ENCODE measurements at places on chromosomes 5 and 9.

DNA sequence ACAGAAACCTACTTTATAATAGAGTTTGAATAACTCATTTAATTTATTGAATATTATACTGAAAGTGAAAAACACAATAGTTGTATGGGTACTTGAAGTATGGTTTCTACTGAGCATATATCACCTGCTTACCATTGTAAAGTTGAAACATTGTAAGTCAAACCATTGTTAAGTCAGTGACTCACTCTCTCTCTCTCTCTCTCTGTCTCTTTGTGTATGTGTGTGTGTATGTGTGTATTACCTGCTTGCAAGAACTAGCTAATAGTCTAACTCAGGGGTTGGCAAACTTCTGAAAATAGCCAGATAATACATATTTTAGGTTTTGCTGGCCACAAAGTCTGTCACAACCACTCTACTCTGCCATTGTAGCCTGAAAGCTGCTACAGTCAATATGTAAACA, 564.3 kb upstream of the ZNF608 start:
- no peak for DNase-seq

DNA sequence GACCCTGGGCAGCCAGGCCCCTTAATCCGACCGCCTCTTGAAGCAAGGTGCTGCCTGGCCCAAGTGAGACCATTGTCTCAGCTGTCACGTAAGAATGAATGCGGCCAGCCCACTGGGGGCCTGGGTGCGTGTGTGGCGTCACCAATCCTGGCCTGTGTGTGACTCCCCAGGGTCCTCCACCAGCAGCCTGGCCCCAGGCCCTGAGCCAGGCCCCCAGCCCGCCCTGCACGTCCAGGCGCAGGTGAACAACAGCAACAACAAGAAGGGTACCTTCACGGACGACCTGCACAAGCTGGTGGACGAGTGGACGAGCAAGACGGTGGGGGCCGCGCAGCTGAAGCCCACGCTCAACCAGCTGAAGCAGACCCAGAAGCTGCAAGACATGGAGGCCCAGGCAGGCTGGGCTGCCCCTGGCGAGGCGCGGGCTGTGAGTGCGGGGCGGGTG, 124.2 kb downstream of the WNK2 start:
- DNase-seq = no peak

DNA sequence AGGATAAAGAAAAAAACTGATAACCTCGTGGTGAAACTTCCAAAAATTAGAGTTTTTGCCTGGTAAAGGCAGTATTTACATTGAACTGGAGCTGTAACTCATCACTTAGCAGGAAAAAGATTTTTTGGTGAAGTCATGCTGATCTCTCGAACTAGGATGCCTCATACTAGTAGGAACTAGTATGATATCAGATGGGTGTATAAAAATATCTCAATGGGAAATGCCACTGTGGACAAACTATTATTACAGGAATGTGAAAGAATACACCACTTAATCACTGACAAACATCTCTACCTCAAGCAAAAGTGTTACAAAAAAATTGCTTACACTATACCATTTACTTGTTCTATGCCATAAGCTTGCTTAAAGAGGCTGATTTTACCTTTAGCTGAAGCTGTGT, 28.4 kb downstream of the RFX3 start:
- DNase-seq = no peak

DNA sequence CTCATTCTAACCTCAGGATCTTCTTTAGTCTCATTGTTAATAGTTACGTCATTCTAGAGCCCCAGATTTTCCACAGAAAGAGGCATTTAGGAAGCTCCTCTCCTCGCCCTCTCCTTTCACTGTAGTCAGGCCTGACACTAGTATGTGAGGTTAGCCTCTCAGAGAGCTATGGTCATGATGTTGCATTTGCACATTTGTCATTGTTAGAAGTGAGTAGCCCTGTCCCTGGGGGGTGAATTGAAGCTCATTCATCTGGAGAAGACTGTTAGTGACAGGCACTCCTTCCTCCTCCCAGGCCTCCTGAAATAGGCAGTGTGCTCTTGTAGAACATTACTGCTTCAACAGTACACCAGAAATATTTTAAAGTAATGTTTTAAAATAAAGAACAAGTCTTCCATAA, 26.6 kb upstream of the LRRTM2 start:
- DNase-seq = no peak

- no peak for DNase-seq
Measured at GRCh38 chr9:121650217-121651007, 1.0 kb upstream of the DAB2IP start.

DNA sequence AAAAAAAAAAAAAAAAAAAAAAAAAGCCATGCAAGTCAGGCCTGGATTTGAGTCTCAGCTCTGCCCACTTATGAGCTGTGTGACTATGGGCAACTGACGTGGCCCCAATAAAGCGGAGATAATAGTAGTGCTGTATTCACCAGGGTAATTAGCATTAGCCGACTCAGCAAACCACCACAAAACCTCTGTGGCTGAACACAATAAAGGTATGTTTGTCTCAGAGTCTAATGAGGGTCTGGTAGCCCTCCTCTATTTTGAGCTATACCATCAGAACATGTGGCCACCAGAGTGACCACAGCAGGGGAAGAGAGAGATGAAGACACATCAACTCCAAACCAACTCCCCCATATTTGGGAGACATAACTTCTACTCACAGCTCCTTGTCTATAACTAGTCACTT, 15.9 kb downstream of the SWI5 start:
- no peak for DNase-seq

DNA sequence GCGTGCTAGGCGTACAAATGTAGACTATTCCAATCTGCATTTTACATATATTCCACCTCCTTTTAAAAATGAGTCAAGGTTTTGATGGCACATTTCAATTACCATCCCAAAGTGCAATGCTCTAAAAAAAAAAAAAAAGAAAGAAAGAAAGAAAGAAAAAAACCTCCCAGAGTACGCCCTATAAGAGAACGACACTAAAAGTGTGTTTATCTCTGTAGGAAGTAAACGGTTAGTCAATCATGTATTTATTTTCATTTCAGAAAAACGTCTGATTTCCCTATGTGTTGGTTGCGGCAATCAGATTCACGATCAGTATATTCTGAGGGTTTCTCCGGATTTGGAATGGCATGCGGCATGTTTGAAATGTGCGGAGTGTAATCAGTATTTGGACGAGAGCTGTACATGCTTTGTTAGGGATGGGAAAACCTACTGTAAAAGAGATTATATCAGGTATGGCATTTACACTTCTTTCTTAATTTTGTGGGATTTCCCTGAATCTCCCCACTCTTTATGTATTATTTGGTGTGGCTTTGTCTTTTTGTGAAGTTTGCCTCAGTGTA, 1.1 kb downstream of the ISL1 start:
- no peak for DNase-seq

DNA sequence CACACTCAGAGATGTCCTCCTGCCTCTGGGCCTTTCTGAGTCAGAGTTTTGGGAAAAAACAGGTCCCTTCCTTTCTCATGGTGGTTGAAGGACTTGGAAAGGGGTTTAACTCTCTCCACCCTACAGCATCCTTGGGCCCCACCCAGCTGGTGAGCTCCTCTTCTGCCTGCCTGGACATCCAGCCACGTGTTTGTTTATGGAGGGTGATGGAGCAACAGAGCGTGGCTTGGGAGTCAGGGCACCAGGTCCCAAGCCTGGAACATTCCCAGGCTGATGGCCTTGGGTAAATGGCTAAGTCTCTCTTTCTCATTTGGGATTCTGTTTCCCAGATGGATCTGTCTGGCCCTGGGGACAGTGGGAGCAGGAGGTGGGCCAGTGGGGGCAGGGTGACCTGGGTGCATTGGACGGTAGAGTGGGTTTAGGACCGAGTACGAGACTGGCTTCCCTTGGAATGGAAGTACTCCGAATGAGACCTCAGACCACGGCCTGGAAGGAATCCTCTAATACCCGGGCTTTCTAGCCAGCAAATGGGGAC, 141.1 kb upstream of the IRX2 start:
- DNase-seq = no peak

DNA sequence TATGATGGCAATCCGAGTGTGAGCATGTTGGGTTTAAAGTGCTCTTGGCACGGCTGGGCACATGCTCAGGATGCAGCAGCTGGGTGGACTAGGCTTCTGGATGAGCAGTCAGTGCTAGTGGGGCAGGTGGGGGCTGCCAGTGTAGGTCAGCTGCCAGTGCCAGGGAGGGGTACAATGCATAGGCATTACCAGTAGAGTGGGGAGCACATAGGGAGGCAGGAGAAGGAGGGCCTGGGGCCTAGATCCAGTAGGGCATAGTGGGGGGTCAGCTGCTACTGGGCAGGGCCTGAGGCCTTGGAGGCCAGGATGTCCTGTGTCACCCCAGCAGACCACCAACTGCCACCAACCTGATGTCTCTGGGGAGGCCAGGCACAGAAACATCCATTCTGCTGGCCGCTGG, 24.2 kb downstream of the ACSL6 start:
- no peak for DNase-seq

DNA sequence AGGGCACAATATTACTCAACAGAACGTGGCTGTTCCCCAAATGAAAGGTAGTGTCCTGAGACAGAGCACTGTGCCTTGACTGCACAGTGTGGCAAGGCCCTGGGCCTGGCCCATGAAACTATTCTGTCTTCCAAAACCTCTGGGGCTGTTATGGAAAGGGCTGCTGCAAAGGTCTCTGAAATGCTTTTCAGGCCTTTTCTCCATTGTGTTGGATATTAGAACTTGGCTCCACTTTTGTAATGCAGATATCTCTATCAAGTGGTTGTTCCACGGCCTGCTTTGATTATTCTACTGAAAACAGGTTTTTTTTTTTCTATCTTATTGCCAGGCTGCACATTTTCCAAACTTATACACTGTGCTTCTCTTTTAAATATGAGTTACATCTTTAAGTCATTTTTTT, 777.5 kb upstream of the TYRP1 start:
- no peak for DNase-seq

GRCh38 chr9:4137681-4138099, 162.2 kb downstream of the GLIS3 start:
- DNase-seq = no peak

Data from stimulated activated CD8-positive, alpha-beta memory T cell treated with anti-CD3 and anti-CD28 coated beads, Interleukin-2, amount 100 ng/mL, for 1 hour (primary cell).